ENCODE measurements at places on chromosomes 13 and 19.
A peak's percentile ranks its signal among the peaks of the same experiment; 100 is the strongest.

DNA sequence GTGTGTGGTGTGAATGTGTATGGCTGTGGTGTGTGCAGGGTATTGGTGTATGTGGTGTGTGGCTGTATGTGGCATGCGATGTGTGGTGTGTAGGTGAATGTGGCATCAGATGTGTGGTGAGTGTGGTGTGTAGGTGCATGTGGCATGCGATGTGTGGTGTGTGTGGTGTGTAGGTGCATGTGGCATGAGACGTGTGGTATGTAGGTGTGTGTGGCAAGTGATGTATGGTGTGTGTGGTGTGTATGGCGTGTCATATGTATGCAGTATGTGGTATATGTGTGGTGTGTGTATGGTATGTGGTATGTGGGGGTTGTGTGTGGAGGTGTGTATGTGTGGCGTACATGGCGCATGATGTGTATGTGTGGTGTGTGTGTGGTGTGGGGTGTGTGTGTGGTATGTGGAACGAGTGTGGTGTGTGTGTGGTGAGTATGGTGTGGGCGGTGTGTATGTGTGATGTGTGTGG, 63.4 kb downstream of the PEPD start:
- no peak for DNase-seq

- DNase-seq = no peak
Observed at GRCh38 chr19:8501981-8502380, 459 bp downstream of the PRAM1 start.

DNA sequence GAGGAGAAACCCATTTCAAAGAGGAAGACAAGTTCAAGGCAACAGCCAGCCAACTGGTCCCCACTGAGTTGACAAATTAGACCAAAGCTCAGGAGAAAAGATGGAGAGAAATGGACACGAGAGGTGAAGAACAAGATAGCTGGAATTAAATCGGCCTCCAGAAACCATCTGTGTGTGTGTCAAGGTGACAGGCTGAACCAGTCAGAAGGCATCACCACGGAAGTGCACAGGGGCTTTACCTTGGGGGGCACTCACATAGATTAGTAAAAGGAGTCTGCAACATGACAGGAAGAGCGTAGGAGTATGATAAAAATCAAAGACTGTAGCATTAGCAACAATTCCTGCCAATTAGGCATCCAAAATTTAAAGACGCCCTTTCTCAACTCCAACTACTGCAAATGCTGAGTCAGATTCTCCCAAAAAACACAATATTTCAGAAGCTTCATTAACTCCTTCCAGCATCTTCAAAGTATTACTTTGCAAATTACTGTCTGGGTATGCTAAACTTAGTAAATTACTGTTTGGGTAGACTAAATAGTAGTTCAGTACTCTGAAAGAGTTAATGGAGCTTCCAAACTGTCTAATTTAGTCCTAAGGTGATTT, 66.2 kb downstream of the FOXO1 start:
- DNase-seq = peak; percentile 38

GRCh38 chr19:46741447-46741846, 4.4 kb upstream of the FKRP start:
- DNase-seq = no peak

GRCh38 chr13:112843392-112844111, 125.5 kb upstream of the MCF2L start:
- no peak for DNase-seq

DNA sequence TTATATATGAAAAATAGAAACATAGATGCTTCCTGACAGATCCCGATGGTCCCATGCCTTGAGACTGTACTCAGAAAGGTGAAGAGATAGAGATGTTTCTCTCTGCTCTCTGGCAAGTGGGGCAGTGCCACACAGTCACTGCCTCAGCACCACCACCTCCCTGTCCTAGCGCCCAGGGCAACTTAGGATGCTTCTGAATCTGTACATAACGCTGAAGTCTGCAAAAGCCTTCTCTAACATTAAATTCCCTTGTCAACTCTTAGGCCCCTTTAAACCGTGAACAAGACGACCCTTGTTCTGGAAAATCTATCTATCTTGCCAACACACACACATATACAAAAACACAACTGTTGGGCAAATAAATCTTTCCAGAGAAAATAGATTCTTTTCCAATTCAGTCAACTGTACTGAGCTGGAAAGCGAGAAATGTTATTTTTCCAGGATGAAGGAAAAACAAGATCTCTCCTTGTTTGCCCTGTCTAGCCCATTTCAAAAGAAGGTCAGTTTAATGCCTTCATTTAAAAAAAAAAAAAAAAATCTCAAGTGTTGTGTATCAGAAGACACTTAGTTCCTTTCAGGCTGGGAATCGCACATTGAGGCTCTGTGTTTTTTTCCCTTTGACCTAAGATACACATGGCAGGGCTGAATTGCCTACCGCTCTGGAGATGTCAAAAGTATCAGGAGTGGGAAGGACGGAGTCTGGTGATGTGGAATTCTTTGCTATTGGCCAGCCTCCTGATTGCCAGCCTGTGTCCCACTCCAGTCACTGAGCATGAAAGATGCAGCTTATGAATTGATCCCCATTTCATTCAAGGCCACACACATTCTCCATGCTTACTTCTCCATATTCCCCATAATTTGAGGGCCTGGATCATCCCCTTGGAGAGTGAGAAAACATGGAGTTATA, 241.4 kb downstream of the LACC1 start:
- no peak for DNase-seq

- no peak for DNase-seq
Observed at GRCh38 chr13:78190296-78190695, 271.7 kb upstream of the EDNRB start.

GRCh38 chr13:22629374-22629773, 551.4 kb upstream of the SGCG start:
- DNase-seq = no peak

- DNase-seq = no peak
Observed at GRCh38 chr13:75173457-75174356, 308.3 kb downstream of the TBC1D4 start.
